Inflammatory macrophage (primary cell): ENCODE measurements at places on chromosomes 11 and 22.

DNA sequence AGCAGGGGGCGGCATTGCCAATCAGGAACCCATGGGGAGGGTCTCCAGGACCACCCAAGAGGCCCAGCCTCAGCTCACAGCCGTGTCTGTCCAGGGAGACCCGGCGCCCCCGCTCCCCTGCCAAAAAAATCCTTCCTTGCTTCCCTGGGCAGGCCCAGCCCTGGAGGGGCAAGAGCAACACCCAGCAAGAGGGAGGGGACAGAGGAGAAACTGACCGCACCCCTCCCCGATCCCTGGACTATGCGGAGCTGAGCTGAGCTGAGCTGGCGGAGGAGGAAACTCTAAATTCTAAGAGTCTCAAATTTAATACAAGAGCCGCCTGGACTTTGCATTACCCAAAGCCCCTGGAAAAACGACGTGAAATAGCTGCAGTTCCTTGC lies 52.0 kb upstream of the SHISAL1 start:
- no peak for DNase-seq

GRCh38 chr11:134498326-134499139 lies 86.5 kb upstream of the B3GAT1 start:
- no peak for DNase-seq

- DNase-seq, result peak; percentile 4
Observed at GRCh38 chr11:15158351-15159015, 43.8 kb downstream of the INSC start.

GRCh38 chr11:128886406-128887124 lies 4.6 kb upstream of the KCNJ5 start:
- DNase-seq, result no peak

GRCh38 chr11:19697721-19698121 lies 14.9 kb upstream of the NAV2 start:
- no peak for DNase-seq

- peak; percentile 79 for DNase-seq
Observed at GRCh38 chr22:20418211-20418788, 19.3 kb downstream of the SCARF2 start.

- DNase-seq, result peak; percentile 31
Observed at GRCh38 chr11:46290598-46291309, 13.3 kb downstream of the CREB3L1 start.

DNA sequence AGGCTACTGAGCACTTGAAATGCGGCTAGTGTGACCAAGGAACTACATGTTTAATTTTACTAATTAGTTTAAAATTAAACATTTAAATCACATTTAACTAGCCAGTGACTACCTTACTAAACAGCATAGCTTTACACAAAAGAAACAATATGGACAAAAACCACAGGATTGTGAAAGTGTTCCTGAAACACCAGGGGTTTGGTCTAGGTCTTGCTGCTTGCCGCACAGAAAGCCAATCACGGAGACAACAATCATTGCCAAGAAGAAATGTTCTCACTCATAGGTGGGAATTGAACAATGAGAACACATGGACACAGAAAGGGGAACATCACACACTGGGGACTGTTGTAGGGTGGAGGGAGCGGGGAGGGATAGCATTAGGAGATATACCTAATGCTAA lies 309.5 kb downstream of the C11orf87 start:
- no peak for DNase-seq

- no peak for DNase-seq
Observed at GRCh38 chr11:71201231-71201630, 51.1 kb downstream of the SHANK2 start.

- DNase-seq, result no peak
Observed at GRCh38 chr11:39932966-39933365, 1526.5 kb downstream of the LRRC4C start.

GRCh38 chr11:62545437-62546243 lies 966 bp downstream of the AHNAK start:
- DNase-seq, result peak; percentile 88

GRCh38 chr22:17110791-17111550 lies 10.2 kb downstream of the TMEM121B start:
- DNase-seq, result no peak

- DNase-seq, result no peak
Observed at GRCh38 chr11:11038782-11039181, 180.9 kb upstream of the ZBED5 start.

DNA sequence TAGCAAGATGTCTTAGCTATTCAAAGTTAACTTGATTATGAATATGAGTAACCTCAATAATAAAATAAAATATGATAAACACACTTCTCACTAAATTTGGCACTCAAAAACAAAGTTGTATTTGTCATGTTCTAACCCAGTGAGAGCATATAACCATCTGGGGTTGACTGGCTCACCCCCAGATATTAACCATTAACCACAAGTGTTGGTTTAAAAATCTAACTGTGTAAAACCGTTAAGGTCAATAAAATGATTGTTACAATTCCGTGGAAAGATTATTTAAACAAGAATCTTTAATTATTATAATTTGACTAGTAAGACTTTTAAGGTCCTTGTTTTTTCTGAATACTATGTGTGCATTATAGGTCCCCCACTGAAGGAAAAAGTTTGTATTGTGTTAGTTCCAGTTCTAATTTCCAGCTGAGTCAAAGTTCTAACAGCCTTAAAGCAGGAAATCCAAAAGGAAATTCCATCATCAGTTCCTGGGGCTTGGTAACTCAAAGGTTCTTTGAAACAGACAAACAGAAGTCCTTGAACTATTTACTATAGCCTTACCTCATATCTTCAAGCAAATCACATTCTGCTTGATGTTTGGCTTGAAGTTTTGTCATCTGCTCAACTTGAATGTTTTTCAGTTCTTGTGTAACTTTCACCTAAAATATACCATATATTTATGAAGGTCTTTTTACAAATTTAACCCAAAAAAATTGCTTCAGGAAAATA lies 2.5 kb downstream of the FCHSD2 start:
- DNase-seq, result peak; percentile 18

- peak; percentile 83 for DNase-seq
Observed at GRCh38 chr22:36425977-36426523, 38.3 kb upstream of the MYH9 start.

DNA sequence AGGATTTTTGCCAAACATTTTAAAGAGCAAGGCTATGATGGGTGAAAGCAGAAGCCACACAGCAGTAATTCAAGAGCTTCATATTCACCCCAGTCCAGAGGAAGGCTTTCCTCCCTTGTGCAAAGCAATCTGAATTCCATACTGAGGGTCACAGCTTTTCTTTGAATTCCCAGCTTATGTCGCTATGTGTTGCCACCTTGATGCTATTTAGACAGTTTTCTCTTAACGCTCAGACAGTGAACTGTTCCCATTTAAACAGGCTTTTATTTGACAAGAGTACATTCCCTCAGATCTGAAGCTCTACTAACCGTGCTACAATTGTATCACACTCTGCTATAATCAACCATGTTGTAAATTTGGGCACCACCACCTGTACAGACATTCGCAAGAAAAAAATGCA lies 279.7 kb downstream of the CADM1 start:
- no peak for DNase-seq

DNA sequence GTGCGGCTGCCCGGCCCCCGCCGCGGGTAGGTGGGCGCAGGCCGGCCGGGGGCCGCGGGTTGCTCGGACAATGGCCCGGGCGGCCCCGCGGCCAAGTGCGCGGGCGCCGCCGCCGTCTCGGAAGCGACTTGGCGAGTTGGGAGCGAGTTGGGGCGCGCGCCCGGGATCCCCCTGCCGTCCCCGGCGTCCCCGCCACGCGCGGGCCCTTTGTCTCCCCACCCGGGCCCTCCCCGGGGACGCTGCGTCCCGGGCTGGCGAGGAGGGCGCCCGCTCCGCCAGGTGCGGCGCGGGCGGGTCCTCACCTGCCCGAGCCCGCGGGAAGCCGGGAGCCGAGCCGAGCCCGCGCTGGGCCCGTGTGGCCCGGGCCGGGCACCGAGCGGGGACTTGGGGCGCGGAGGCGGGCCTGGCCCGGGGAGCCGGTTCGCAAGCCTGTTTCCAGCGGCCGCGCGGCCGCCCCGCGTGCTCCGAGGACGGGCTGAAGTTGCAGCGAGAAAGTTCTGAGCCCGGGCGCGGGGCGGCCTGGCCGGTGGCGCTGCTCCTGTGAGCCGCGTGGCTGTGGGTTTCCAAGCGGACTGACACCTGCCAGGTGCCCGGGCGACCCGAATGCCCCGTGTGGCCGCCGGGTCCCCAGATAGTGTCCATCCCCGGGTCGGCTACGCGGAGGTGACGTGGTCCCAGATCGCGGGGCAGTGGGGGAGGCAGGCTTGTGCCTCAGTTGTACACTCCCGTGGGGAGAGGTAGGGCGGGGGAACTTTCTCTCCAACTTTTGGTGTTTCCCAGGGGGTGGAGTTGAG lies 586 bp downstream of the LRP5 start:
- no peak for DNase-seq

DNA sequence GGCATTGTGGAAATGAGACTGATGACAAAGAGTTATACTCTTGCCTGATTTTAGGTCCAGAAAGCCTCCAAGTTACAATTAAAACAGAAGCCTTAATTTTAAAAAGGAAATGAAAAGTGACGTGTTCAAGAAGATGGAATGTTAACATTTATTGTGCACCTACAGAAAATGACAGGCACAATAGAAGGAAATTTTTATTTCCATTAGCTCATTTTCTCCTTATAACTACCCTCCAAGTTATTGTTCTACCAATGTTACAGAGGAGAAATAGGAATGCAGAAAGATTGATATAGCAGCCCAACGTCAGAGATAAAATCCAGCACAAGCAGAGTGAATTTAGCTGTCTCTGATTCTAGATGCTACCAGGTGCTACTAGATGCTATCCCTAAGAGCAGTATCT lies 736.9 kb upstream of the KIRREL3 start:
- no peak for DNase-seq

DNA sequence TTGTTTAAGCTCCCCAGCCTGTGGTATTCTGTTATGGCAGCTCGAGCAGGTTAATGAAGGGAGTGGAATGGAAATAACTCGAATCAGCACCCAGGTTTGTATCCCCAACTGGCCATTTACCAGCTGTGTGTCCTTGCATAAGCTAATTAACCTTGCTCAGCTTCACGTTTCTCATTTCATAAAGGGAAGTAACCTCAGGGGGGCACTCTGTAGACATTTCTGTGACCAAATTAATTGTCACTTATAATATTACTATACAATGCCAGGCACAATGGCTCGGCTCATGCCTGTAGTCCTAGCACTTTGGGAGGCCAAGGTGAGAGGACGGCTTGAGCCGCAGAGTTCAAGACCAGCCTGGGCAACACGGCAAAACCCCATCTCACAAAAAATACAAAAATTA lies 13.8 kb downstream of the ADA2 start:
- DNase-seq, result no peak

- DNase-seq, result no peak
Observed at GRCh38 chr11:61511383-61511782, 2.8 kb downstream of the LRRC10B start.

- DNase-seq, result no peak
Observed at GRCh38 chr11:106520146-106520912, 442.9 kb downstream of the AASDHPPT start.

DNA sequence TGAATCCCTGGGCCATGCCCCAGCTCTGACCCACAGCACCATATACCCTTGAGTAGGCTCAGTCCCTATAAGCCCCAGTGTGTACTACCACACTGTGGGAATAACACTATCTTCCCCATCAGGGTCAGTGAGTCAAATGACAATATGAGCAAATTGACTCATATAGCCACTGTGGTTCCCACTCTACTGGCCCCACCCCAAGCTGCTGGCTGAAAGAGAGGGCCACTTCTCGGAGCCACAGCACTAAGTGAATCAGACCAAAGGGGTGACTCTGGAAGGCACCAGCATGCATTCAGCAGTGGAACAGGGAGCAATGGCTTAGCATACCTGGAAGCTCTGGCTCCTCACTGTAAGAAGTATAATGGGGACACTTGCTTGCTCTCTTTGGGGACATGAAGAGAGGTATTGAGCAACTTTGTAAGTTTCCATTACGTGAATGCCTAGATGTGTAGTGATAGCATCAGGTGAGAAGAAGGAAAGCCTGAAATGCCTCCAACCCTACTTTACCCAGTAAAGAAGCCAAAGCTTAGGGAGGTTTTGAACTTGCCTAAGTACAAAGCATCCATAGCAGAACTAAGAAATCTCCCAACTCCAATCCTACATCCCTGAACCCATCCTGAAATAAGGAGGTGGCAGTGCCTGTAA lies 13.5 kb downstream of the CD59 start:
- DNase-seq, result peak; percentile 80

DNA sequence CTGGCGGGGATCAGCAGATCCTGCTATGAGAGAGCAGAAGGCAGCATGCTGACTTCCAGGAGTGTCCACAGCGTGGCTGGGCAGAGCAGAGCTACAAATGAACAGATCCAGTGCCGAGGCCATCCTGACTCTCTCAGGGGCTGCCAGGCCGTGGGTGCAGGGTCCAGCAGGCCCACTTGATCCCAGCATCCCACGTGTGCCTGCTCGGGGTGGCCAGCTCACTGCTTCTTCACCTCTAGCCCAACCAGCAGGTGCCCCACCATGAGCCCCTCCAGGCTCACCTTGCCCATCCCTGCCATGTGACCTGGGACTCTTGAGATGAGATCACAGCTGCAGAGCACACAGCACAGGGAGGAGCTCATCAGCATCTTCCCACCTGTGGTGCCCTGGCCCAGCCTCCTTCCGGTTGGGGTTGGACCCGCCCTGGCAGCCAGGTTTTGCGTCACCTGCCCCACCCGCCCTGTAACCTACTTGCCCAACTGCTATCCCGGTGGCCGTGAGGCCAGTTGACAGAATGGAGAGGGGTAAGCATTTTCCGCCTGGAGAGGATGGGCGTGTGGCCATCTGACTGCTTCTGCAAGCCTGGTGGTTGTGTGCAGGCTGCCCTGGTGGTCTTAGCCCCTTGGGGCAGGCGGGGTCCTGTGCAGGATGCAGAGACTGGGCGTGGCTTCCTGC lies 11.0 kb downstream of the TANGO2 start:
- no peak for DNase-seq

DNA sequence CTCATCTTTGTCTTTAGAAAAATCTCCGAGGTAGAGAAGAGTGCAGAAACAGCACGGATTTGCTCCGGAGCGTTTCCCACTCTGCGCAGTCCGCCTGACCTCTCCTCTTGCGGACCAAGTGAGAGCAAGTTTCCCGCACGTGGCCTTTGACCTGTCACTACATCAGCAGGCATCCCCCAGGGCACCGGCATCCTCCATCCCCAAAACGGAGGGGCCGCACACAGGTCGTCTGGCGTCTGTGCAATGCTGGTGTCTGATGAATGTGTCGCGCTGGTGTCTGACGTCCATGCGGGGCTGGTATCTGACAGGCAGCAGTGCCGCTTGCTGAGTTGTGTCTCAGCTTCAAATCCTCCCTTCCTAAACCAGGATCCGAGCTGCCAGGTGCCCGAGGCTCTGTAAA lies 739 bp upstream of the MRGPRE start:
- DNase-seq, result no peak

GRCh38 chr22:41672780-41673509 lies 15.7 kb downstream of the SNU13 start:
- no peak for DNase-seq

DNA sequence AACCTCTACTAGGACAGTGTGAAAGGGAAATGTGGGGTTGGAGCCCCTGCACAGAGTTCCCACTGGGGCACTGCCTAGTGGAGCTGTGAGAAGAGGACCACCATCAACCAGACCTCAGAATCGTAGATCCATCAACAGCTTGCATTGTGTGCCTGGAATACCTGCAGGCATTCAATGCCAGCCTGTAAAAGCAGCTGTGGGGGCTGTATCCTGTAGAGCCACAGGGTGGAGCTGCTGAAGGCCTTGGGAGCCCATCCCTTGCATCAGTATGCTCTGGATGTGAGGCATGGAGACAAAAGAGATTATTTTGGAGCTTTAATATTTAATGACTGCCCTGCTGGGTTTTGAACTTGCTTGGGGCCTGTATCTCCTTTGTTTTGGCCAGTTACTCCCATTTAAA lies 46.3 kb downstream of the PGR start:
- DNase-seq, result no peak

- no peak for DNase-seq
Observed at GRCh38 chr11:83467837-83468236, 181.7 kb upstream of the CCDC90B start.

- DNase-seq, result no peak
Observed at GRCh38 chr11:35725885-35726284, 63.3 kb downstream of the TRIM44 start.
